ENCODE measurements at places on chromosomes 7 and 10.

- DNase-seq = no peak
These were observed 67.4 kb downstream of the GLRX3 start for GRCh38 chr10:130203626-130204025.

- no peak for DNase-seq
These were observed 166.9 kb upstream of the WDR11 start for GRCh38 chr10:120684226-120684625.

GRCh38 chr10:7006566-7006965 is 404.3 kb downstream of the SFMBT2 start:
- no peak for DNase-seq

DNA sequence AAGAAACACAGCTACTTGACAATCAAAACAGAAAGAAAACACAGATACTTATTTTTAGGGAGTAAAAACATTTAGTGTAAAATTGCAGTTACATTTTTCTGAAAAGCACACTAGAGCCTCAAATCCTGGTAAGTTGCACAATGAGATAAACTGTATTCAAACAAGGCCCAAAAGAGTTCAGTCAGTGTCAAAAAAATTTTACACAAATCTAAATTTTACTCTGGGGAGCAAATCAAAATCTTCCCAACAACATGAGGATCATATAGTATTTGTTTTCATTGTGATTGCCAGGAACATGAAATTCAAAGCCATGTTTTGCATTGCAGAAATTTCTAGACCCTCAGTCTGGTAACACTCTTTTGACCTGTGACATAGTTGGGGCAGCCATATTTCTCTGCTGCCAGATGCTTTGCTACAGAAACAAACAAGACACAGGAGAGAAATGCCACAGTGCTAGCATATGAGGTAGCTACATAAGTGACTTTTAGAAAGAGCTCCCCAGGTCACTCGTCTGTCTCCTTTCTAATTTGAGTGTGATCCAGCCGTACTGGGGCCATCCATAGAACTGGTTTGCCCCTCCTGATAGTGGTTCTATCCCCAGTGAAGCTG is 49.6 kb downstream of the PDE1C start:
- DNase-seq = no peak

Measured in mucosa of gallbladder (tissue), 1 donor.